Chondrocyte (in vitro differentiated cells): ENCODE measurements at places on chromosomes 13 and 19. TPM values are rescaled to one million over a fixed set of nuclear protein-coding genes. Genes with fewer than 3 reads are reported as not detected.

GRCh38 chr19:1235625-1236538 lies 1.9 kb downstream of the CBARP start:
- no peaks in the 10 kb centered on the region for H3K27me3 ChIP-seq
- no peak overlapping the region for H3K27ac ChIP-seq
- peaks cover 3% of the 10 kb centered on the region for H3K36me3 ChIP-seq
- H3K4me3 ChIP-seq, result peak overlapping the region; percentile 46
- H3K4me1 ChIP-seq, result peaks cover 17% of the 10 kb centered on the region

DNA sequence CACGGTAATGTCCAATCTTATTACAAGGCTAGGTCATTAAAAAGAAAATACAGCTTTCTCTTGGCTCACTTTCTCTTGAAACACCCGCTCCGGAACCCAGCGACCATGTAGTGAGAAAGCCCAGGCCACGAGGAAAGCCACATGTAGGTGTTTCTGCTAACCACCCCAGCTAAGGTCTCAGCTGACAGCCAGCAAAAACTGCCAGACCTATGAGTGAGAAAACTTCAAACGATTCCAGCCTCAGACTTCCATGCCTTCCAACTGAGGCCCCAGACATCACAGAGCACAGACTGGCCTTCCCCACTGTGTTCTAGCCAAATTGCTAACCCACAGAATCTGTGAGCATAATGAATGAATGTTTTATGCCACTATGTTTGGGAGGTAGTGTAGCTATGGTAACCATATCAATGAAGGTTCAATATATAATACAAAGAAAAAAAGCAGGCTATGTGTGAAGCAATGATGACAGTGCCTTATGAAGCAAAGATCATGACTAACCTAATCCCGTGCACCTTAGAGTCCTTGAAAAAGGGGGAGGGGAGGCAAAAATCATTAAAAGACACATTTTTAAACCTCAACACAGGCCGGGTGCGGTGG lies 11.9 kb upstream of the TPTE2 start:
- no peaks in the 10 kb centered on the region for H3K36me3 ChIP-seq
- H3K4me3 ChIP-seq, result no peak overlapping the region
- DNase-seq, result no peak
- H3K27me3 ChIP-seq, result peaks cover 12% of the 10 kb centered on the region

DNA sequence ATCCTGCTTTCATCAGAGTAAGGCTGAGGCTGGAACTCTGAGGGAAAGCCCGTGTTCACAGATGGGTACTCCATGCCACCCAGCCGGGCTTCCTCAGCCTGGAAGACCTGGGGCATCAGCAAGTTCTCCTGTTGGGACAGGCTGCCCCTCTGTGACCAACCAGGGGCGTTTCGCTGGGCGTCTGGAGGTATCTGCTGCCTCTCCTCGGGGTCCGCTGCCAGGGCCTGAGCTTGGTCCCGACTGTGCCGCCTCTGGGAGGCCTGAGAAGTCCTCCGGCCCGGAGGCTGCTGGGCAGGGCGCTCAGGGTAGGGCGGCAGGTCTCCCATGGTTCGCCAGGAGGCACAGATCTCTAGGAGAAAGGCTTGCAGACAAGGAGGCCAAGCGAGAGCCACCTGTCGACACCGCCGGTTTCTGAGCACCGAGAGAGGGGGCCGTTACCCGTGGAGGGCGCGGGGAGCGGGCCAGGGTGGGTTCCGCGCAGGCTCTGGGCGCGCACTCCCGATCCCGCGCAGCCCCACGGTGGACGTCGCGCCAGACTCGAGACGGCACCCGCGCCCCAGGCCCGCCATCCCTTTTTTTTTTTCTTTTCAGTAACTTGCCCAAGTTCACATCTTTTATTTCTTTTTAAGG lies at the start of gene RSPH6A:
TSS of gene RSPH6A (minus strand) at position 458 of the 630 bp plus-strand sequence. CDS start at position 326, 132 bp downstream.
- H3K36me3 ChIP-seq, result no peaks in the 10 kb centered on the region
- no peak within 1 kb of the TSS for H3K27ac ChIP-seq
- peak; percentile 84 for DNase-seq
- peaks cover 9% of the 10 kb centered on the region for H3K4me1 ChIP-seq

DNA sequence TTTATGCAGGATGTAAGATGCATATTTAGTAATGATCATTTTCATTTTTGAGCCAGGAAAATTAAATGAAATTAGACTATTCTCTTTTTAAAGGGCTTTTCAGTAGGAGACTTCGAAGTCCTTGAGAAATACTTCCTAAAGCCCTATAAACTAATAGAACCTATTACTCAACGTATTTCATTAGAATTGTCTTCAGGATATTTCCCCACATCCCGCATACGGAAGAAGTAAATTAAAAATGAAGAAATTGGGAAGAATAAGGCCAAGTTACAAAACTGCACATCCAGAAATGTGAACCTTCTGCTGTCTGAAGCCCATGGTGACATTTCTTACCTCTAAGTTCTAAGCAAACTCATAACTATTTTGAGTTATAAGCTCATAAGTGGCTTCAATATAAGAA lies 66.5 kb downstream of the RXFP2 start:
- H3K27me3 ChIP-seq, result peaks cover 29% of the 10 kb centered on the region
- H3K4me1 ChIP-seq, result no peaks in the 10 kb centered on the region
- DNase-seq, result no peak
- H3K27ac ChIP-seq, result no peak overlapping the region
- H3K36me3 ChIP-seq, result peaks cover 3% of the 10 kb centered on the region

GRCh38 chr13:108638901-108639300 lies 9.5 kb downstream of the MYO16 start:
- peaks cover 11% of the 10 kb centered on the region for H3K27me3 ChIP-seq
- H3K4me1 ChIP-seq, result no peaks in the 10 kb centered on the region
- H3K4me3 ChIP-seq, result no peak overlapping the region
- H3K27ac ChIP-seq, result no peak overlapping the region
- DNase-seq, result no peak

IQCN gene
- 1.6 to 4.0 TPM (median 2.4 TPM) in 3 replicates for total RNA-seq

SHANK1 gene
- 0.27 to 0.65 TPM (median 0.41 TPM) in 3 replicates for total RNA-seq

EMC10 gene
- 132 to 144 TPM (median 144 TPM) in 3 replicates for total RNA-seq

KCTD12 gene
- 33.8 to 49.6 TPM (median 34.1 TPM) in 3 replicates for total RNA-seq

KCNJ14 gene
- total RNA-seq, result 0.90 to 1.1 TPM (median 0.95 TPM) in 3 replicates

CGB7 gene
- total RNA-seq, result 0.52 to 0.85 TPM in 2 of 3 replicates, not detected in the other
